Bronchial smooth muscle cell (primary cell): ENCODE measurements at places on chromosomes 16 and 17. TPM values are rescaled to one million over a fixed set of nuclear protein-coding genes. Genes with fewer than 3 reads are reported as not detected.

SLC2A4 gene
- 0.09 and 0.16 TPM in 2 replicates for total RNA-seq

ATP2A3 gene
- total RNA-seq = 3.8 and 5.9 TPM in 2 replicates

PYDC1 gene
- total RNA-seq = not detected in 2 replicates

KRTAP9-4 gene
- not detected in 2 replicates for total RNA-seq

CD300LF gene
- not detected in 2 replicates for total RNA-seq

SENP3 gene
- total RNA-seq = 51.1 and 54.5 TPM in 2 replicates

ZNF500 gene
- total RNA-seq = 4.7 and 5.2 TPM in 2 replicates

STH gene
- total RNA-seq = not detected in 2 replicates

HOXB6 gene
- total RNA-seq = 1.5 and 3.2 TPM in 2 replicates

SLC5A2 gene
- under 0.01 TPM in 2 replicates for total RNA-seq

CIBAR2 gene
- total RNA-seq = not detected in 2 replicates

SLC16A6 gene
- total RNA-seq = 0.09 and 0.32 TPM in 2 replicates

NPIPB8 gene
- not detected in 2 replicates for total RNA-seq

EVI2B gene
- total RNA-seq = 0.16 TPM in 1 of 2 replicates, not detected in the other

C17orf100 gene
- total RNA-seq = 0.17 and 0.32 TPM in 2 replicates

CD300LB gene
- not detected in 2 replicates for total RNA-seq

CDH15 gene
- total RNA-seq = 0.17 and 0.32 TPM in 2 replicates

EXOC3L1 gene
- 0.16 and 0.34 TPM in 2 replicates for total RNA-seq

CHD3 gene
- 229 and 439 TPM in 2 replicates for total RNA-seq

MYO15B gene
- 3.9 and 13.5 TPM in 2 replicates for total RNA-seq

EME1 gene
- 0.52 and 0.79 TPM in 2 replicates for total RNA-seq

CLEC18B gene
- total RNA-seq = 0.47 and 0.52 TPM in 2 replicates

KIF2B gene
- total RNA-seq = not detected in 2 replicates

TMC6 gene
- 0.47 and 1.5 TPM in 2 replicates for total RNA-seq
